T-cell (primary cell): ENCODE measurements at places on chromosomes 7 and 10. TPM values are rescaled to one million over a fixed set of nuclear protein-coding genes. Genes with fewer than 3 reads are reported as not detected.

- H3K36me3 ChIP-seq: no peaks in the 10 kb centered on the region
- no peak overlapping the region for H3K4me3 ChIP-seq
- no peaks in the 10 kb centered on the region for H3K27me3 ChIP-seq
- H3K27ac ChIP-seq: no peak overlapping the region
These were observed 70.0 kb downstream of the CAMK1D start for GRCh38 chr10:12419262-12419847.

GRCh38 chr7:34107276-34107675, 201.9 kb downstream of the BMPER start:
- H3K27me3 ChIP-seq: no peaks in the 10 kb centered on the region
- H3K4me1 ChIP-seq: no peaks in the 10 kb centered on the region
- no peak overlapping the region for H3K4me3 ChIP-seq
- no peaks in the 10 kb centered on the region for H3K36me3 ChIP-seq
- DNase-seq: no peak
- no peak overlapping the region for H3K27ac ChIP-seq

DNA sequence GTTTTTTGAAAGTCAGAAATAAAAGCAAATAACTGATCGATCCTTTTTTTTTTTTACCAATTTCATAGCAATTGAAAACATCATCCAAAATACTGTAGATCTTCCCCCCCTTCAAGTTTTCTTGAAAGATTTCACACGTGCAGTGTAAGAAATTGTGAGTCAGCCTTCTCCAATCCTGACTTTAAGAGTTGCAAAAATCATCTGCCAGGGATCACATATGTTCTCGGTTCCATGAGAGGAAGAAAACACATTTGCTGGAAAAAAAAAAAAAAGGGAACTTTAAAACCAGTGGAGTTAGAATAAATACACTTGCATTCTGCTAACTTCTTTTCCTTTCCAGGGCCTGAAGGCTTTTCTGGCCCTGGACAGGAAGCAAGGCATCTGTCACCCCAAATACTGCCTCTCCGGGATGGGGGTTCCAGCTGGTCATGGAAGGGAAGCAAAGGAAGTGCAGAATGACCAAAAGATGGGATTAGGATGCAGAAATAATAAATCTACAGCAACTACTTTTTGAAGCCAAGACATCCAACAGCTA, 198.4 kb upstream of the KIAA1217 start:
- H3K4me1 ChIP-seq: no peaks in the 10 kb centered on the region
- no peak overlapping the region for H3K4me3 ChIP-seq
- no peak overlapping the region for H3K27ac ChIP-seq
- H3K27me3 ChIP-seq: no peaks in the 10 kb centered on the region

- H3K27me3 ChIP-seq: no peaks in the 10 kb centered on the region
- H3K4me3 ChIP-seq: no peak overlapping the region
- H3K27ac ChIP-seq: no peak overlapping the region
- no peaks in the 10 kb centered on the region for H3K36me3 ChIP-seq
- DNase-seq: no peak
- no peaks in the 10 kb centered on the region for H3K4me1 ChIP-seq
These were observed 50.0 kb upstream of the ITGB8 start for GRCh38 chr7:20280475-20281351.

GRCh38 chr7:157827045-157827862, 490.4 kb downstream of the DNAJB6 start:
- H3K36me3 ChIP-seq: no peaks in the 10 kb centered on the region
- H3K27me3 ChIP-seq: peaks cover 13% of the 10 kb centered on the region

- H3K27me3 ChIP-seq: peaks cover 2% of the 10 kb centered on the region
- no peak for DNase-seq
- no peaks in the 10 kb centered on the region for H3K36me3 ChIP-seq
- no peaks in the 10 kb centered on the region for H3K4me1 ChIP-seq
- no peak overlapping the region for H3K4me3 ChIP-seq
These were observed 69.5 kb upstream of the ZNF438 start for GRCh38 chr10:31101123-31101522.

GRCh38 chr10:79137826-79138225, 69.1 kb downstream of the ZMIZ1 start:
- peak overlapping the region; percentile 30 for H3K4me3 ChIP-seq
- no peaks in the 10 kb centered on the region for H3K27me3 ChIP-seq
- DNase-seq: peak; percentile 19

DNA sequence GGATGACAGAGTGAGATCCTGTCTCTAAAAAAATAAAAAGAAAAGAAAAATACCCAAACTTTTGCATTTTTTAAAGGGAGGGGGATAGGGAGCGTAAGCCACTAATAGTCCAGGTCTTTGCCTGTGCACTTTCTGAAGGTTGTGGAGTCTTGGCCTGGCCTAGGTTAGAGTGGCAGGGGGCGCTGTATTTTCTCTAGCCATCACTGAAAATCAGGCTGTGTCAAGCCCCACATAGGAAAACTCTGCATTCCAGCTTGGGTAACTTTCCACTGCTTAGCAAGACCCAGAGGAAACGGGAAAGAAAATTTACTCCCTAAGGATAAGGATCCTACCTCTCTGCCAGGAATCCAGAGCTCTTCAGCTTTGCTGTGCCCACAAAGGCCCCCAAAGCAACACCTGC, 10.5 kb upstream of the PAX4 start:
- H3K4me1 ChIP-seq: no peaks in the 10 kb centered on the region
- H3K27ac ChIP-seq: no peak overlapping the region
- H3K36me3 ChIP-seq: no peaks in the 10 kb centered on the region
- no peak for DNase-seq

- H3K27ac ChIP-seq: no peak overlapping the region
- H3K27me3 ChIP-seq: no peaks in the 10 kb centered on the region
- no peak for DNase-seq
- H3K36me3 ChIP-seq: peaks cover 7% of the 10 kb centered on the region
- H3K4me1 ChIP-seq: no peaks in the 10 kb centered on the region
- H3K4me3 ChIP-seq: no peak overlapping the region
These were observed 6.8 kb downstream of the ORAI2 start for GRCh38 chr7:102439963-102440795.

GRCh38 chr10:75772153-75772887, 340.9 kb downstream of the LRMDA start:
- no peaks in the 10 kb centered on the region for H3K36me3 ChIP-seq
- no peaks in the 10 kb centered on the region for H3K27me3 ChIP-seq
- no peak for DNase-seq
- H3K4me1 ChIP-seq: no peaks in the 10 kb centered on the region
- peak overlapping the region; percentile 7 for H3K27ac ChIP-seq

DNA sequence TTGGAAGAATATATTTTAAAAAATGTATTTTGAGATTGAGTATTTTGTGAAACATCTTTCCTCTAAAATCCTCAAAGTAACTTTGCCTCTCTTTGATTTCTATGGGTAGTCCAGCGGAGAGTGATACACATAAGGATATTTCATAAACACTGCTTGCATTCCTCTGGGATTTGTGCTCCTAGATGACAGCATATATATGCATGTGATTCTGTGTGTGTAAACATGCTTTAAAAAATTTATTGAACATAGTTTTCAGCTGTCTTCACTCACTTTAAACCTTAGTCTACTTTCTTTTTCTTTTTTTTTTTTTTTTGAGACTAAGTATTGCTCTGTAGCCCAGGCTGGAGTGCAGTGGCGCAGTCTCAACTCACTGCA, 84.6 kb downstream of the KAT6B start:
- H3K27me3 ChIP-seq: no peaks in the 10 kb centered on the region
- no peak for DNase-seq
- peaks cover 4% of the 10 kb centered on the region for H3K4me1 ChIP-seq
- H3K27ac ChIP-seq: no peak overlapping the region
- no peak overlapping the region for H3K4me3 ChIP-seq

DNA sequence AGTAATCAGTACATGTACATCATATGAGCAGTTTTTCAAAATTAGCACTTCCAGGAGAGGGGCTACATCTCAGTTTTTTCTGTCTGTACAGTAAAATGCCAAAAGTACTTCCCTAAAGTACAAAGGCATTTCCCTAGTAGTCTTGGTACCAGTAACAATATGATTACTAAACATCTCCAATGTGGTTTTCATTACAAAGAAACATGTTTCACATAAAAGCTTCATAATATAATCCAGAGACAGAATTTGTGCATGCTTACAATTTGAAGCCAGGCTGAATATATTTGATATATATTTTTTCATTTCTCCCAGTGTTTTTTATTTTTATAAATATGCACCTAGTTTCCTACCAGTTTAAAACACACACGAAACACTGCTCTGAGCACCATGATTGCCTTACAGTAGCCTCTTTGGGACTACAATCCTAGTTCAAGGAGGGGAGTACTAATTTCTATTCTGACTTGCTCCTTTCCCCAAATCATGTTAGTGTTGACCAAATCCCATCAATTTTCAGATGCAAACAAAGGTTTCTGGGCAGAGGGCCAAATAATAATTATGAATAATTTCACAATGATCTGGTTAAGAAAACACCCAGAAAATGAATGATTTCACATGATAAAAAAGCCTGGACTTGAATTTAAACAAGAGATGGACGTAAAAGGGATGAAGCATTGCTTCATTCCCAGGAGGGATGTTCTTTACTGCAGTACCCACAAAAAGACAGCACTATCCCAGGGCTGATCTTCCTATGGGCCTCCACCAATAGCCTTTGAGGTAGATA, 201.3 kb downstream of the SLC25A13 start:
- no peaks in the 10 kb centered on the region for H3K27me3 ChIP-seq
- no peak for DNase-seq

DNA sequence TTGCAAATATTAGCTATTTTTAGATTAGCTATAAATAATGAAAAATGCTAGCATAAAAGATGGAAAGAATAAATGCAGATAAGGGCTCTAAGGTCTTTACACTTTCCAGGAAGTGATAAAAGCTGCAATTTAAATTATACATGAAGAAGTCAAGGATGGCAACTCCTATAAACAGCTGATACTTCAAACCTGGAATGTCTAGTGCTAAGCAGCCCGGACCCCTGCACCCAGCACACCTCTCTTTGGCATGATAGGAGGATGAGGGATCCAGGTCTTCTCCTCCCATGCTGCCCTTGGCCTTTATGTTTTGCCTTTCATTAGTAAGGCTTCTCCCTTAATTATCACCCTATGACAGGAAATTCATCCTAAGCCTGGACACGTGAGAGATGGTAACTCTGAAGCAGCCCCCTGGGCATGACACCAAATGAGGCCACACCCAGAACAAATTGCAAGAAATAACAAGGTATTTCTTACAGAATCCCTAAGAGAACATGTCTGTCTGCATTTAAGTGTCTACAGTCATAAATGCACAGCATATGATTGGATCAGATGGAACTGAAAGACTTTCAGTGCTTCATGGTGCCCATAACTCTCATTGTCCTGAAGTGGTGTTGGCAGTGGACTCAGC, 158.3 kb upstream of the PRSS1 start:
- H3K4me1 ChIP-seq: no peaks in the 10 kb centered on the region
- no peak overlapping the region for H3K4me3 ChIP-seq
- H3K36me3 ChIP-seq: no peaks in the 10 kb centered on the region
- H3K27ac ChIP-seq: no peak overlapping the region

GRCh38 chr7:80134115-80134535, 506 bp upstream of the GNAI1 start:
- DNase-seq: no peak
- H3K4me3 ChIP-seq: no peak overlapping the region
- H3K36me3 ChIP-seq: no peaks in the 10 kb centered on the region
- no peak overlapping the region for H3K27ac ChIP-seq
- H3K4me1 ChIP-seq: peaks cover 5% of the 10 kb centered on the region

- H3K27ac ChIP-seq: no peak overlapping the region
- H3K36me3 ChIP-seq: no peaks in the 10 kb centered on the region
- DNase-seq: no peak
These were observed 97.7 kb downstream of the CREB5 start for GRCh38 chr7:28510026-28510369.

- H3K27me3 ChIP-seq: peaks cover 7% of the 10 kb centered on the region
- no peak overlapping the region for H3K4me3 ChIP-seq
These were observed 51.2 kb upstream of the BMPER start for GRCh38 chr7:33854178-33854577.

C10orf53 gene
- not detected for total RNA-seq

NDUFB2 gene
- 103 TPM for total RNA-seq

CTNNA3 gene
- not detected for total RNA-seq

CALHM2 gene
- 46.8 TPM for total RNA-seq

CDC14C gene
- total RNA-seq: not detected

COL28A1 gene
- total RNA-seq: 0.23 TPM

TFEC gene
- total RNA-seq: 0.19 TPM

DGKB gene
- total RNA-seq: not detected

HEPACAM2 gene
- not detected for total RNA-seq

CSTF2T gene
- total RNA-seq: 30.0 TPM

MMD2 gene
- total RNA-seq: not detected

MXI1 gene
- 44.4 TPM for total RNA-seq

GOT1 gene
- 12.9 TPM for total RNA-seq
